Iris pigment epithelial cell (primary cell): ENCODE measurements at places on chromosomes 12 and 14.

GRCh38 chr12:40104461-40105264 is 1.2 kb downstream of the SLC2A13 start:
- peak; percentile 3 for DNase-seq

- no peak for DNase-seq
Observed at GRCh38 chr14:104356020-104356737, 217.8 kb downstream of the KIF26A start.

- no peak for DNase-seq
Observed at GRCh38 chr12:101076921-101077320, 133.1 kb downstream of the SLC5A8 start.

GRCh38 chr14:103186909-103187586 is 63.8 kb downstream of the TNFAIP2 start:
- no peak for DNase-seq

DNA sequence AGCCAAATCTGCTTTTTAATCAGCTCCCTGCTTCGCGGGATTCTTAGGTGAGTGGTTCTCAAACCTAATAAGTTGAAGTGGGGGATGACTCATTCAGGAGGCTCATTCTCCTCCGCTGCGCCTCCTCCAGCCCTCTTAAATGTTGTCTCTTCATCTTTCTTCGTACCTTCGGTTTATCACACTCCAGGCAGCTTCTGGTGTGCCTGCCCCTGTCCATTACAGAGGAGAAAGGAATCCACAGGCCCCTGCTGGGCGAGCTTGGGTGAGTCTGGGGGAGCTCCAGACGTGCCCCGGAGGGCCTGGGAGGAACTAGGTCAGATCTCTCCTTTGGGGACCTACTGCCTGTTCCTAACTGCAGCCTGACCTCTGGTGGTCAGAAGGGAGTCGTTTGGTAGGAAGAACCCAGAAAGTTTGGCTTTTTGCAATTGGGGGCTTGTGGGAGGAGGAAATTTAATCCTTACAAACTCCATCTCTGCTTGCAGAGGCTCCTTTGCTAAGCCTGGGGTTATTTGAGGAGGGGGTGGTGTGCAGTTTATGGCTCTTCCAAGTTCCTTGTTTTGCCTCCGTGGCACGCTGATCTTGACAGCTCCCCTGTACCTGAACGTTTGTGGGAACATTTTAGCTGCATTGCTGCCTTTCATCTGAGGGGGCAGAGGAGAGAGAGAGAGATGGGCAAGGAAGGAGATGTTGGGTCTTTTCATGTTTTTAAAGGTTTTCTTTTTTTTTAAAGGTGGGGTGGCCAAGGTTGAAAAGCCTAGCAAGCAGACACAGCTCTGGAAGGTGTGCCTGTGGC is 84.1 kb upstream of the GNG2 start:
- DNase-seq: peak; percentile 77
